ENCODE measurements at places on chromosomes 7 and 10.

DNA sequence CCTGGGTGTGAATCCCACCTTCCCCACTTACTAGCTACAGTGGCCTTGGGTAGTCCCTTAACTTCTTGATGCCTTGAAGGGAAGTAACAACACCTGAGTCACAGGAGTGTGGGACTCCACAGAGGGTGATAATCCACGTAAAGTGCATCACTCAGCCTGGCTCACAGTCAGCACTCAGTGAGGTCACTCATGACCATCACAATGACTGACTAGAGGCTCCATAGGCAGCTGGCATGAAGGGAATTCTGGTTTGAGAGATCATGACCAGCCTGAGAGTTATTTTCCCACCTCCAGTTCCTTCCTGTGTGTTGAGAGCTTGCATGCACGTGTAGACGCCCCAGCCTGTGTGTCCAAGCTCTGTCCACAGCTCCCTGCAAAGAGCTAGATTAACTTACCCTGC is 34.8 kb downstream of the NEUROG3 start:
- DNase-seq, result no peak

DNA sequence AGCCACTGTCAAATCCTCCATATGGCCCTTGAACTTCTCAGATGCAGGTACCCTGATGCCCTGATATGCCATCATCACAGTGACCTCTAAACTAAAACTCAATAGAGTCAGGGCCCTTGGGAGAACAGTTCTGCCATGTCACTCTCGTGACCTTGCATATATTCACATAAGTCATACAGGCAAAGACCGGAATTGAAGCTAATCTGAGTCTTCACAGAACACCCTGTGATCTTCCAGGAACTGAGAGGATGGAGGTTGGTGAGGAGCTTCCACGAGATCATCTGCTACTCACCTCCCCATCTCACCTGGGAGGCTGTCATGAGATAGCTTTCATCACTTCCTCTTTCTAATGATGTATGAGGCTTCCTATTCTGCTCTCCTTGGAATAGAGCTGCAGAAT is 228.7 kb upstream of the CCDC6 start:
- DNase-seq, result no peak

- peak; percentile 57 for DNase-seq
These were observed 1.1 kb downstream of the BAZ1B start for GRCh38 chr7:73520673-73521635.

- DNase-seq, result peak; percentile 40
These were observed 1.1 kb downstream of the MRPS24 start for GRCh38 chr7:43868181-43868580.

GRCh38 chr7:127865466-127865865 is 165.8 kb downstream of the LRRC4 start:
- no peak for DNase-seq

DNA sequence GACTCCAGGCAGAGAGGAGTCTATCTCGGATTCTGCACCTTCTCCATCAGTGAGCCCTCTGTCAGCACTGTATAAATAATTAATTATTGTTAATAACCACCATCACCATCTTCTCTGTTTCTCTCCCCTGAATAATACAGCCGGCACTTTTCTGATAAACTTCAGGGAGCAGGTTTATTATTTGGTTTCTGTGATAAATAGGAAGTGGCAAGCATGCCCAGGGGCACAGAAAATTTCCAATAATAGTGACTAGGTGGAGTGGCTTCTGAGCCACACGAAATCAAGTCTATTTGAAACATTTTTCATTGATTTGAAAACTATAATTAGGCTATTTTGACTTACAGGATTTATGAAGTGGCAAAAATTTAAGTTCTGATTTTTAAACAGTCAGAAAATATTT is 186.8 kb upstream of the TMEM229A start:
- DNase-seq, result no peak

DNA sequence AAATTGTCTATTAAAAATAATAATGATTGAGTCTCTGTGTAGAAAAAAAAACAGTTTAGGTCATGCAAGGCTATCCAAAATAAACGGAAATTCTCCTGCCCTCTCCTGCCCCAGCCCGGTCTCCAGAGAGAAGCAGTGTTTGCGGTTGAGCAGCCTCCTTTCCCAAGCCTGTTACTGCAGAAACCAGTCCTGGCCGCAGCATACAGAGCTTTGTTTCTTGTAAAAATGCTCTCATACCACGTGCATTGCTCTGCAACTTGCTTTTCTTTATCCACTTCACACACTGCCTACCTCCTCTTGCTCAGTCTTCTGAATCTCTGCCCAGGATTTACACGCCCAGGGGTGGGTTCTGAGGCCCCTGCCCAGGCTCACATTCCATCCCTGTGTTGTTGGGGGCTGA is 34.4 kb upstream of the CUL1 start:
- DNase-seq, result no peak

GRCh38 chr10:79453392-79453791 is 8.0 kb upstream of the ZCCHC24 start:
- DNase-seq, result no peak

DNA sequence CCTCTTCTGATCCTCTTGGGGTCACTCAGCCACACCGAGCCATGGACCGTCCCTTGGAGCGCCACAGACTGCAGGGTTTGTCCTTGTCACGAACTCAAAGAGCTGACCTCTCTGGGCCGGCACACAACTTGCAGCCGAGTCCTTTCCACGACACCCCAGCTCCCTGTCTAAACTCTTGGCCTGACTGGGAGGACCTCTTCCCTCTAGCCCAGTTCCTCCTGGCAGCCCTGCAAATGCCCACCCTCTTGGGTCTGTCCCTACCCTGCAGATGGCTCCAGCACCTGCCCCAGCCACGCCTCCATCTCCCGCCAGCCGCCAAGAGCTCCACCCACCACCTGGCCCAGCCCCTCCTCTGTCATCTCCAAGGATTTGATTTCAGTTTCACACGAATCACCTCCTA is 339.2 kb downstream of the DNAJB6 start:
- no peak for DNase-seq

DNA sequence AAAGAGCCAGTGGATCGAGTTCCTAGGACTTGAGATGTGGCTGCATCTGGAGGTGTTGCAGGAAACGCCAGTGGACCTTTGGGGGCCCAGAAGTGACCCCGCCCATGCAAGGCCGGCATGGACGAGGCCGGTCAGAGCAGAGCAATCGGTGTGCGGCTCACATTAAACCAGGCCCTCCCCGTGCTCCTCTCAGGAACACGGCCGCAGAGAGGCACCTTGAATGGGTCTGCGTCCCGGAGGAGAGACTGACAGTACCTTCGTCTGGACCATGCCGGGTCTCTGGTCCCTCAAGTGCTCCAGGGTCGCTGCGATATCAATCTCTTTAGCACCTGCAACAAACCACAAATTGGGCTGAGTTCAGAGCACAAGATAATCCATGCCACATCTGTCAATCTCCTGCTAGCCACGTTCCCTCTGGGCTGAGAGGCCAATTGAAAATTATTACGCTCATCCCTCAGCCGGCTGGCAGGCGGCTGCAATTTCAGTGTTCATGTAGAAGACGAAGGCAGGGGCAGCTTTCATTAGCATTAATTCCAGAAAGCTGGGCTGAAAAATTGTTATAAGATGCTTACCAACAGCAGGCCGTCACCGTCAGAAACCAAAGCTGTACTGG is 212.0 kb downstream of the DNAJB6 start:
- no peak for DNase-seq

GRCh38 chr10:121873236-121873635 is 54.6 kb downstream of the ATE1 start:
- no peak for DNase-seq
